ENCODE measurements at places on chromosomes 11 and 22. TPM values are rescaled to one million over a fixed set of nuclear protein-coding genes. Genes with fewer than 3 reads are reported as not detected.

GUCY1A2 gene
- 0.53 TPM for total RNA-seq

OR8D1 gene
- not detected for total RNA-seq

NRIP3 gene
- total RNA-seq: 0.80 TPM

DNA sequence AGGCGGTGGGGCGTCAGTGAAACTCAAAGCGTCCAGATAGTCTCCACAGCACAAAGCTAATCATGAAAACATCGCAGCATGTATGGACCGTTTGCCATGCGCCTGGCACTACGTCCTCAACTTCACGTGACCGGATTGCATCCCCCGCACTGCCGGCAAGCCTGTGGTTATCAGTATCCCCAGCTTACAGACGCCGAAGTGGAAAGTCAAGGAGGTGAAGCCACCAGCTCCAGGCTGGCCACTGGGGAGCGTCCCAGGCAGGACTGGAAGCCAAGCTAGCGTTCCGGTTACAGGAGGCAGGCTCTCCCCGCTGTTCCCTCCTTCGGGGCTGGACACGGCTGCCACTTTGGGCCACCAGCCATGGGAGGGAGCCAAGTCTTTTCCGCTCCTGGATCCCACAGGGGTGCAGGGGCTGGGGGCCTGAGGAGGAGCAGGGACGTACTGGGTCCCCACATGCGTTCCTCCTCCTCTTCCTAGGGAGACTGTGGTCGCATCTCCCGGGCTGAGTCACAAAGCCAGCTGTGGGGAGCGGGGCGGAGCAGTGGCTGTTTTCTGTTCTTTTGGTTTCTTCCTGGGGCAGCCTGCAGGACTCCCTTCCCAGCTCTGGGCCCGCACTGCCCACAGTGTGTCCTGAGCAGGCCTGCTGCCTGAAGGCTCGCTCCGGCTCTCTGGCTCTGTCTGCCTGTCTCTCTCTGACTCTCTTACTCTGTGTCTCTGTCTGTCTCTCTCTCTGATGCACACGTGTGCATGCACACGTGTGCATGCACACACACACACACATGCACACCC is 4.3 kb upstream of the OSBPL5 start:
- no peak overlapping the region for H3K4me3 ChIP-seq
- H3K4me1 ChIP-seq: no peaks in the 10 kb centered on the region
- H3K27ac ChIP-seq: no peak overlapping the region
- DNase-seq: peak; percentile 58

- H3K4me3 ChIP-seq: no peak overlapping the region
- no peaks in the 10 kb centered on the region for H3K27me3 ChIP-seq
- no peak for DNase-seq
- H3K36me3 ChIP-seq: no peaks in the 10 kb centered on the region
- H3K4me1 ChIP-seq: no peaks in the 10 kb centered on the region
Measured at GRCh38 chr11:9787981-9788521, 124.2 kb downstream of the SWAP70 start.

- H3K36me3 ChIP-seq: no peaks in the 10 kb centered on the region
- peaks cover 35% of the 10 kb centered on the region for H3K4me1 ChIP-seq
- H3K27ac ChIP-seq: peak overlapping the region; percentile 34
- no peak for DNase-seq
Measured at GRCh38 chr11:47509077-47509536, 43.8 kb downstream of the CELF1 start.

DNA sequence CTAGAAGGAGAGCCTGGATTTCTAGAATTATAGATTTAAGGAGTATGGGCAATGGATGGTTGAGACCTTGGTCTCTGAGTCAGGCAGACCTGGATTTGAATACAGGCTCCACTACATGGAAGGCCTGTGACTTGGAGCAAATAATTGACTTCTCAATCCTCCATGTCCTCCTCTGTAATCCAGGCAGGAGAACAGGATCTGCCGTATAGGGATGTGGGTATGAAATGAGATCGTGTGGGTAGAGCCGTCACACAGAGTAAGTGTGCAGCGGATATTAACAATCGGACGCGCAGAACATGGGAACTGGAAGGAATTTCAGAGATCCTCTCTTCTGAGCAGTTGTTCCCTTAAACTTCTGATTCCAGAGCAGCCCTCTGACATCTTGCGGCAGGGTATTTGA is 11.5 kb upstream of the TMPRSS13 start:
- DNase-seq: no peak
- H3K27me3 ChIP-seq: no peaks in the 10 kb centered on the region
- no peaks in the 10 kb centered on the region for H3K36me3 ChIP-seq
- H3K4me1 ChIP-seq: no peaks in the 10 kb centered on the region
- H3K4me3 ChIP-seq: no peak overlapping the region
- no peak overlapping the region for H3K27ac ChIP-seq

- H3K27ac ChIP-seq: peak overlapping the region; percentile 67
- no peaks in the 10 kb centered on the region for H3K27me3 ChIP-seq
- no peak for DNase-seq
- no peak overlapping the region for H3K4me3 ChIP-seq
Measured at GRCh38 chr22:28791841-28792490, 8.4 kb downstream of the XBP1 start.

DNA sequence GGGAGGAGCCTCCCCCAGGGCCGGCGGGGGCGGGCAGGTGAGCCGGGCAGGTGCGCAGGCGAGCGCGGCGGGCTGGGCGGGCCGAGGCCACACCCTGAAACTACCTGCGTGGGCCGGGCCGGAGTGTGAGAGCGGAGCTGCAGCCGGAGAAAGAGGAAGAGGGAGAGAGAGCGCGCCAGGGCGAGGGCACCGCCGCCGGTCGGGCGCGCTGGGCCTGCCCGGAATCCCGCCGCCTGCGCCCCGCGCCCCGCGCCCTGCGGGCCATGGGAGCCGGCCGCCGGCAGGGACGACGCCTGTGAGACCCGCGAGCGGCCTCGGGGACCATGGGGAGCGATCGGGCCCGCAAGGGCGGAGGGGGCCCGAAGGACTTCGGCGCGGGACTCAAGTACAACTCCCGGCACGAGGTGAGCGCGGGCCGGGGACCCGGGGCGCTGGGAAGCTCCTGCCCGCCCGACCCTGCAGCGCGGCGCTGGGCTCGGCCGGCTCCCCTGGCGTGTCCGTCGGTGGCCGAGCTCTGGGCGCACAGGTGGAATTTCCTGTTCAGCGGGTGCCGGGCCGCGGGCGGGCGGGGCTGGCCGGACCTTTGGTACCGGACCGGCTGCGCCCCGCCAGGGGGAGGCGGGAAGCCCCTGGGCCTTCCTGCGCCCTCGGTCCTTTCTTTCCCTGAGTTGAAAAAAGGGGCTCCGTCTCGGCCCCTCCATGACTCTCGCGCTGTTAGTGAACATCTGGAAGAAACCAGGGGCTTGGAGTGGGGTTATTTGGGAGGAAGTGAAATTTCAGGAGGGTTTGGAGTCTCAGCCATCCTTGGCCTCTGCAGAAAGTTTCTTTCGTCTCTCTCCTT is at the start of gene ST14:
TSS of gene ST14 (plus strand) at position 126 of the 841 bp plus-strand sequence. CDS start at position 324, 198 bp downstream.
- no peaks in the 10 kb centered on the region for H3K36me3 ChIP-seq
- peak; percentile 73 for DNase-seq
- H3K27me3 ChIP-seq: no peaks in the 10 kb centered on the region
- peak within 1 kb of the TSS; percentile 69 for H3K4me3 ChIP-seq

DNA sequence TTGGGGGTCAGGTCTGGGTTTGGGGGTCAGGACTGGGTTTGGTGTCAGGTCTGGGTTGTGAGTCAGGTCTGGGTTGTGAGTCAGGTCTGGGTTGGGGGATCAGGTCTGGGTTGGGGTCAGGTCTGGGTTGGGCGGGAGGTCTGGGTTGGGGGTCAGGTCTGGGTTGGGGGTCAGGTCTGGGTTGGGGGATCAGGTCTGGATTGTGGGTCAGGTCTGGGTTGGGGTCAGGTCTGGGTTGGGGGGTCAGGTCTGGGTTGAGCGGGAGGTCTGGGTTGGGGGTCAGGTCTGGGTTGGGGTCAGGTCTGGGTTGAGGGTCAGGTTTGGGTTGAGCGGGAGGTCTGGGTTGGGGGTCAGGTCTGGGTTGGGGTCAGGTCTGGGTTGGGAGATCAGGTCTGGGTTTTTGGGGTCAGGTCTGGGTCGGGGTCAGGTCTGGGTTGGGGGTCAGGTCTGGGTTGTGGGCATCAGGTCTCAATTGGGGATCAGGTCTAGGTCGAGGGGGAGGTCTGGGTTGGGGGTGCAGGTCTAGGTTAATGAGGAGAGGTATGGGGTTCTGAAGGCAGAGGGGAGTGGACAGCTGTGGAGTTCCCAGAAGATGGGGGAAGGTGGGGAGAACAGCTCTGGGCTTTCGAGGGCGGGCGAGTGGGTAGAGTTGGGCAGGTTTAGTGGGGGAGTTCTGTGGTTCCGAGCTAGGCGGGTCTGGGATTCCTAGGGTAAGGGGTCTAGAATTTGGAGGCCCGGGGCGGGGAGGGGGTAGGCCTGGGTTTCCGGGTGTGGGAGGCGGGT is 629 bp downstream of the TTLL8 start:
- no peak for DNase-seq
- H3K4me3 ChIP-seq: no peak overlapping the region
- peaks cover 5% of the 10 kb centered on the region for H3K4me1 ChIP-seq
- no peaks in the 10 kb centered on the region for H3K36me3 ChIP-seq
- no peak overlapping the region for H3K27ac ChIP-seq
- no peaks in the 10 kb centered on the region for H3K27me3 ChIP-seq

DNA sequence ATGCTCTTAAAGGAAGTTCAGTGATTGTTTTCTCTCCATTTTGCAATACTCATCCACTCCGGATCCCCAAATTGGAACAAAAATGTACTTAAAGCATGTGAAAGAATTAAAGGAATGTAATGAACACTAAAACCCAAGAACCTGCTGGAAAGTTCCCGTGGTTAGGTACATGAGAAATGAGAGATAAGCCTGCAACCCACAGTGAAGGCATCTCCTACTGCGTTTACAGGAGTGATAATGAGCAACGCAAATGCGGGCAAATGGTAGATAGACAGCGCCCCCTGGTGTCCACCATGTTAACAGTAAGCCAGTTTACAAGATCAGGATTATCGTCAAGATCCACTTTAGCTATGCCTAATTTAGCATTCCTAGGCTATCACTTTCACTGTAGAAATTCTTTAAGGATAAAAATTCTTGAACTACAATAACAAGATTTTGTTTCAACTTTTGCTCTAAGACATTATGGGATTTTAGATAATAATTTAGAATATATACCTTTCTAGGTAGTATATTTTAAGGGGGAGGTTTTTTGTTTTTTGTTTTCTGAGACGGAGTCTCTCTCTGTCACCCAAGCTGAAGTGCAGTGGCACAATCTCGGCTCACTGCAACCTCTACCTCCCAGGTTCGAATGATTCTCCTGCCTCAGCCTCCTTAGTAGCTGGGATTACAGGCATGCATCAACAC is 29.9 kb downstream of the ALG9 start:
- H3K27me3 ChIP-seq: no peaks in the 10 kb centered on the region
- H3K4me3 ChIP-seq: no peak overlapping the region
- DNase-seq: peak; percentile 86
- H3K27ac ChIP-seq: no peak overlapping the region
- peaks cover 26% of the 10 kb centered on the region for H3K36me3 ChIP-seq
